ENCODE measurements at places on chromosomes 2 and 18.
A peak's percentile ranks its signal among the peaks of the same experiment; 100 is the strongest.

GRCh38 chr2:102114290-102114721 lies 28.2 kb upstream of the IL1R1 start:
- DNase-seq = peak; percentile 100

- no peak for DNase-seq
Measured at GRCh38 chr18:37481072-37481471, 84.5 kb downstream of the CELF4 start.

DNA sequence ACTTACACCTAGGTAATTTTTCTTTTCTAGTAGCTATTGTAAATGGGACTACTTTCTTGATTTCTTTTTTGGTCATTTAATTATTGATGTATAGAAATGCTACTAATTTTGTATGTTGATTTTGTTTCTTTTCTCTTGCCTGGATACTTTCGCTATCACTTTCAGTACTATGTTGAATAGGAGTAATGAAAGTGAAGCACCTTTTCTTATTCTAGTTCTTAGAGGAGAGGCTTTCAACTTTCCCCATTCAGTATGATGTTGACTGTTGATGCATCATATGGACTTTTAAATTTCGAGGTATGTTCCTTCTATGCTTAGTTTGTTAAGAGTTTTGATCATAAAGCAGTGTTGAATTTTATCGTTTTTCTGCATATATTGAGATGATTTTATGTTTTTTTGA lies 142.5 kb downstream of the CDH19 start:
- DNase-seq = no peak

GRCh38 chr18:2656237-2656980 lies 883 bp downstream of the SMCHD1 start:
- peak; percentile 32 for DNase-seq

- no peak for DNase-seq
Measured at GRCh38 chr18:33830213-33830612, 252.2 kb downstream of the ASXL3 start.

GRCh38 chr2:45275806-45276205 lies 266.6 kb upstream of the SIX2 start:
- DNase-seq = no peak

GRCh38 chr18:76246590-76246989 lies 248.5 kb downstream of the ZNF516 start:
- DNase-seq = peak; percentile 64

DNA sequence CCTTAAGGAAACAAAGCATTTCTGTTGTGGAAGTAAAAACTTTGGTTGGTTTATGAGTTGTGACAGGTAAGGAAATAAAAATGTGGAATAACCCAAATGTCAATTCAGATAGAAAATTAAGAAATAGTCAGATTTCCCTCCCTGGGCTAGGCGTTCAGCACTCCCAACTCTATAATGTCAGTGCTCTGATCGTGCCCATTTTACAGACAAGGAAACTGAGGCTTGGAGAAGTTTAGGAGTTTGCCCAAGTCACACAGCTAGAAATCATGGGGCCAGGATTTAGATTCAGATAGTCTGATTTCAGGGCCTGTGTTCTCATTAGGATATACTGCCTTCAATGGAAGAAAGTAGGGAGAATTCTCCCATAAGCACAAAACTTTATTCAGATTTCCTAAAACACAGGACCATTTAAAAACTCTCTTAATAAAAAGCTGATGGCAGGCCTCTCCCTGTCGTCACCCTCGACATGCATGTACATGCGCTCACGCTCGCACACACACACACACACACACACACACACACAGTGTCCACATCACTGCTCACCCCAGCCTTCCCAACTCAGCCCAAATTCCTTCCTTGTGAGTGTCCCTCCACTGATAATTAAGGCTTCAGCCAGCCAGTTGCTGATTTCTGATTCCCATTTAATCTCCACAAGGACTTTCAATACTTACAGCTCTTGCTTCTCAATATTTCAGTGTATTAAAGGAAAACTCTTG lies 49.1 kb upstream of the SLC14A2 start:
- DNase-seq = peak; percentile 97

DNA sequence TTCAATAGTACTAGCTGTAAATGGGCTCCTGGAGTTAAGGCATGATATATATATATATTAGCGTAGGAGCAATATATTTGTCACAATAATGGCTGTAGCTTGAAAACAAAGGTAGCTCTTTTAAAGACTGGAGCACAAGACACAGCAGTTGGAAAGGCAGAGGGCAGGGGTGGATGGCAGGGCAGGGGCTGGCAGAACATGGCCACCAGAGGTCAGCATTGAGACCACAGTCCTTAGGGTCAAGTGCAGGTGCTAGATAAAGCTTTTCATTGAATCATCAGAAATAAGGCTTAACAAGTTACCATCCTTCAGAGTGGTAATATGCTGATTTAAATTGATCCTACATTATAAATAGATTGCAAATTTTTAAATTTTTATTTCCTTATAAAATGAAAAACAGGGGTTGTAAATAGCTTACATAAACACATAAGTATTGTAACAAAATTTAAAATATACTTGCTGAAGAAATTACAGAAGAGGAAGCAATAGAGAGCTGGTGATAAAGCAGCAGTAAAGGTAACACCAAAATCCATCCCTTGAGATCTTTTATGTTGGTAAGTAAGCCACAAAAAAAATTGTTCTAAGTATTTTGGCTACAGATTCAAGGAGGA lies 161.2 kb upstream of the PIEZO2 start:
- no peak for DNase-seq

- DNase-seq = no peak
Measured at GRCh38 chr2:204274429-204274828, 270.8 kb upstream of the PARD3B start.

- DNase-seq = no peak
Measured at GRCh38 chr18:61738042-61738441, 154.8 kb downstream of the RNF152 start.

GRCh38 chr2:80326861-80327260 lies 22.3 kb upstream of the LRRTM1 start:
- no peak for DNase-seq

DNA sequence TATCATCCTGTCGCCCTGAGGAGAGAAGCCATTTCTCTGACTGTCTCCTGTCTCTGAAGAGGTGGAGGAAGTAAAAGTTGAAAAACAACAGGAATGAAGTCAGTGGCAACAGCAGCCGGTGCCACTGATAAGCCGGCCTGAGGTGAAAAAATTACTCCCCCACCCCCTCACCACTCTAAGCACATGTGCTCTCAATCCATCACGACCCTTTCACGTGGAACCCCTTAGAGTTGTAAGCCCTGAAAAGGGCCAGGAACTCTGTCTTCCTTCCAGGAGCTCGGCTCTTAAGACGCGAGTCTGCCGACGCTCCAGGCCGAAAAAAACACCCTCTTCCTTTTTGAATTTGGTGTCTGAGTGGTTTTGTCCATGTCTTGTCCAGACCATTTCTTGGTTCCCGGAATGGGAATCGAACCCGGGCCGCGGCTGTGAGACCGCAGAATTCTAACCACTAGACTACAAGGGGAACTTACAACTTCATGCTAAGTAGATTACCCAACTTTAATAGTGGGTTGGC lies 40.7 kb upstream of the TRIM43 start:
- DNase-seq = no peak

DNA sequence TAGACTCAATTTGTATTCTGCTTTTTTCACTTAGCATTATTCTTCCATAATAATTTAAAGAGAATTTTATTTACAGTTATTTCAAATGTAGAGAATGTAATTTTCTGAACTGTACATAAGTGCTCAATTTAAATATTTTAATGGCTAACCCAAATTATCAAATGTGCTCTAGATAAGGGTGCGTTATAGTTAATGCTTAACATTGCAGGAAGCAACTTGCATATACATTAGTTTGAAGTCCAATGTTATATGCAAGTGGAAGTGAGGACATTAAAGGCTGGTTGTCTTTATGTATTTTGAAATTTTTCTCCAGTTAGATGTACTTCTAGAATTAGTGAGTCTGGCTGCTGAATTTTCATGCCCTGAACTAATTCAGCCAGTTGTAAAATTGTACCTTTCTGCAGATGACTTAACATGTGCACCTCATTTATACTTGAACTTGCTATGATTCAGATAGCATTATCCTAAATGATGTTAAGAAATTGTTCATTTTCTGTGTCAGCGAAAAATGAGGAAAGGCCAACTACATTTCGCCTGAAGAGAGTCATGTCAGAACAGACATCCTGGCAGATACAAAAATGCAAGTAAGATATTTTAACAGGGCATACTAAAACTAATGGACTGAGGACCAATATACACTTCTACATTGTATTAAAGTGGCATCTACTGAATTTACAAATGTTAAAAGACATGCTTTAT lies 59.2 kb upstream of the GAREM1 start:
- DNase-seq = no peak

- DNase-seq = no peak
Measured at GRCh38 chr2:207244971-207245925, 79.5 kb upstream of the KLF7 start.

DNA sequence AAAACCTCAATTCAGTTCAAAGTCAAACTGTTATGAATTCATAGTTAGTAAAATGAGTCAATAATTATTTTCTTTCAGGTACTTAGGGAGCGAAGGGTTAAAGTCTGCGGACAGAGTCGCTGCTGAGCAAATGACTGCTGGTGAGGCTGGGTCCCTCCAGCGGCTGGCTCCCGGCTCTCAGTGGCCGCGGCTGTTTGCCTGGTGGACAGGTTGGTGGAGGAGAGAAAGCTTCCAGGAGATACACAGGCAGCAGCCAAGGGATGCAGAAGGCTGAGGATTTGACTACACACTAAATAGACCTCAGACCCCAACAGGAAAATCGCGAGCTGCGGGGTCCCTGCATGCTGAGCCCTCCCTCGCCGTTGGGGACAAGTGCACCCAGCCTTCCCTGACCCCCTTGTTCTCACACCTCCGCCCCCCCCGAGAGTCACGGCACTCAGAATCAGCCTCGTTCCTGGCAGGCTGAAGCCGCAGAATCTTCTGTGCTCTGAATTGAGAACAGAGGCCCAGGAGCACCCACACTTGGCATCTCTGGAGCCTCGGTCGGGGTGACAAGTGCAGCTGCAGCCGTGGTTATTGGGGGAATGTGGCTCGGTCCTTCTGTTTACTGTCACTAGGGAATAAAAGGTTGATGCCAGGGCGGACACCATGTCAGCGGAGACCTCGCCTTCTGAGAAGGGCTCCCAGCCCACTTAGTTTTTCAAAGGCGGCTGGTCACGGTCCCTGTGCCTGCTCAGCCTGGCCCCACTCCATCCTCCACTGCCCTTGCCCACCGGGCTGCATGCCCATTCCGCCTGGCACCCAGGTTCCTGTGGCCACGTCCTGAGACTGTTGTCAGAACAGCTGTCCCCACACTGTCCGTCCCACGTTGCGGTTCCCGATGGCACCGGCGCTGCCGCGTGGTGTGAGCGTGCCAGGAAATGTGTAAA lies 74.0 kb downstream of the SLC66A2 start:
- no peak for DNase-seq

DNA sequence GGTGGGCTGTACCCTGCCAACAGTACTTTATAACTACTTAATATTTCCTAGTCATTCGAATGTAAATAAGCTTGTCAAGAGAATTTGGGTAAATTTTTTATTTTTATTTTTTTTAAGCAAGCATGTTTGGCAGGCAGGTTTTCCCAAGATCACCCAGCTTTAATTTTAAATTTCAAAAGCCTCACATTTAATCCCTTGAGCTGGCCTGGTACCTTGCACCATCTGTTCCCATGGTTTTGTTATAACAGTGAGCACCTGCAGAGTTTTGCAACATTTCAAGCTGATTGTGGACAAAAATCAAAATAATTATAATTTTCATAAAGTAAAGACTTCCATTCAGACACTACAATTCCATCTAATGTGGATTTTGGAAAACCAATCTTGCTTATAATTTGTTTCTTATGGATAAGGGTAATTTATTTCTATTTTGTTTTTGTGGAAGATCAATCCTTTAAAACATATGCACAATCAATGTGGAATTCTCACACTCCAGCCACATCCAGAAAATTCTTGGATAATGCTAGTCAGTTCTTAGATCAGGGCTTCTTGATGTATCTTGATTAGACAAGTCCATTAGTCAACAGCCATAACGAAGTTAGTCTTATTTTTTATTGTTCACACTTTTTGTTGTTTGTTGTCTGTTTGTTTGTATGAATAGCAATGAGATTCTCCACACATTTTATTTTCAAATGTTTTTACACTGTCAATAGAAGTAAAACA lies 689.3 kb downstream of the NR4A2 start:
- no peak for DNase-seq

DNA sequence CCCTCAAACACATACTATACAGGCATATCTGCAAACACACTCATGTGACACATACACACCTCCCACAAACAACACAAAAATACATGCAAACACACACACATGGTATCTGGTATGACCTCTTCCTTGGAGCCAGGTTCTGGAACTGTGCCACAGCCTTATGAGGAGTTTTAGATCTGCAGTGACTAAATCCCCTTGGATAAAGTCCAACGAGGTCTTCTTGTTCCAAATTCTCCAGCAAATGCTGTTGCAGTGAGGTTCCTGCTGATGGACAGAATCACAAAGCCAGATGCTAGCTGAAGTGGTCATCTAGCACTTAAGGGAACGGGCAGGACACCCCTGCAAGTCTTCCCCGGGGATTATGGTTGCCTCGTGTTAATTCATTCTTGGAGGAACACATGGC lies 54.5 kb upstream of the DAPL1 start:
- peak; percentile 80 for DNase-seq

DNA sequence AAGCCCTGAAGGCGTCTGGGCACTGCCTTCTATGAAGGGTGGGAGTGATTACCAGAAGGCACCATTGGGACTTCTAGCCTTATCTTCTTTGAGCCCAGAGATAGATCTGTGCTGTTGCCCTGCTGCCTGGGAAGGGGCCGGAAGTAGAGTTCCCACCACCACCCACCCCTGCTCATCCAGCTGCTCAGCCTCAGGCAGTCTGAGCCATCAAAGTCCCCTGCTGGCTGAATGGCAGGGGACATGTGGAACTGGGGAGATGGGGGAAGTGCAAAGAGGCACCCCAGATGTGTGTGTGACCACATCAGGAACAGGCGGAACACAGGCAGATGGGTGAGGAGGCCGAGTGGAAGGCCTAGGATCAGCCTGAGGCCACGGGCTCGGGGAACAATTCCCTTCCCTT lies 3.3 kb upstream of the WNT10A start:
- no peak for DNase-seq
